ENCODE measurements at places on chromosomes 6 and 20. TPM values are rescaled to one million over a fixed set of nuclear protein-coding genes. Genes with fewer than 3 reads are reported as not detected.
A peak's percentile ranks its signal among the peaks of the same experiment; 100 is the strongest.

DNA sequence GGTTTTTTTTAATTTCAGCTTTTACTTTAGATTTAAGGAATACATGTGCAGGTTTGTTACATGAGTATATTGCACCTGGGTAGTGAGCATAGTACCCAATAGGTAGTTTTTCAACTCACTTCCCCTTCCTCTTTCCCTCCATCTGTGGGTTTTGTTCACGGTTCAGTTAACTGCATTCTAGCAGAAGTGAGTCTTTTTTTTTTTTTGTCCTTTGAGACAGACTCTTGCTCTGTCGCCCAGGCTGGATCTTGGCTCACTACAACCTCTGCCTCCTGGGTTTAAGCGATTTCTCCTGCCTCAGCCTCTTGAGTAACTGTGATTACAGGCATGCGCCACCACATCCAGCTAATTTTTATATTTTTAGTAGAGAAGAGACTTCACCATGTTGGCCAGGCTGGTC lies 8.7 kb downstream of the UBR2 start:
- no peak for DNase-seq

- DNase-seq: no peak
Observed at GRCh38 chr20:24537210-24537609, 67.8 kb downstream of the SYNDIG1 start.

- DNase-seq: no peak
Observed at GRCh38 chr6:16966791-16967469, 134.9 kb upstream of the STMND1 start.

Gene SRF
- 78.7 TPM for total RNA-seq

GRCh38 chr6:14596410-14596809 lies 478.8 kb downstream of the CD83 start:
- no peak for DNase-seq

Gene ID4
- total RNA-seq: 3.0 TPM

GRCh38 chr6:162708971-162709370 lies 18.6 kb downstream of the PRKN start:
- no peak for DNase-seq

GRCh38 chr6:113857556-113858479 lies 673 bp downstream of the MARCKS start:
- DNase-seq: peak; percentile 49

Gene BICRAL
- 13.0 TPM for total RNA-seq

Gene LKAAEAR1
- not detected for total RNA-seq

DNA sequence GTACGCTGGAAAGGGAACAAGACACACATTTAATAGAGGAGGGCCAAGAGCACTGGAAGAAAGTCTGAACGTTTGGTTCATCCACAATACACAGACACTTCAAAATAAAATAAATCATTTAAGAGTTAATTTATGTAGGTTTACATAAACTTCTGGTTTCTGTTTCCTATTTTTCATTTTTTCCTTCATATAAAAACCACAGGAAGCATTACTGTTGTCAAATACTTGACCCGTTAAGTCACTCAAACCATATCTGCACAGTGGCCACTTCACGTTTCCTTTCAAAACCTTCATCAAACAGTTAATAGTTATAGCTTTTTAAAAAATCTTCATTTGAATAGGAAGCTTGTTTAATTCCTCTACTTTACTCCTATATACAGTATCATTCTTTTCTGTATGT lies 257.6 kb upstream of the THEMIS start:
- no peak for DNase-seq

Gene MACROD2
- 3.5 TPM for total RNA-seq
